ENCODE measurements at places on chromosomes 7 and 10.

GRCh38 chr7:92609921-92610518 is 19.8 kb upstream of the FAM133B start:
- no peak for DNase-seq

- DNase-seq = no peak
Measured at GRCh38 chr10:4448030-4448429, 378.0 kb upstream of the AKR1E2 start.

DNA sequence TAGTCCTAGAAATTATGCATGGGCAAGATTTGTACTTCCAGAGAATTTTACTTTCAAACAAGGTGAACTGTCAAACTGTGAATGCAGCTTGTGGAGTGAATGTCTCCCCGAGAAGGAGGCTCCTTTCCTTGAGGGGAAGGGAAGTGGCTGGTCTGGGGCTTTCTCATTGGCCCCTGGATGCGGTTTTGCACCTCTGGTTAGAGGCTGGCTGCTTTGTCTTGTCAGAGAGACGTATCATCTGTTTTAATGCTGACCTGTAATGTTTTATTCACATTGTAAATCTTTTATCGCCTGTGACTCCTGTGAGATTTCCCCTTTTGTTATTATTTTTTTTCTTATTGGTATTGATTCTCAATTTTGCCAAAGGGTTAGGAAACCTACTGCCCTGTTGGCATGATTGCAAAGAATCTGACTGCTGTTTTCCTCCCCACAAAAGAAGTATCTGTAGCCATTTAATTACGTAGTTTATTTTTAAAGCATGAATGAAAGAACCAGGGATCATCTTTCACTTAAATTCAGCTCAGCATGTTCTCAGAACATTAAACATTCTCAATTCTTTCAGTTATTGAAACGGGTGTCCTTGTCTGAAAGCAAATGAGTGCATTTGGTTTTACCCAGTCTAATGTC is 238.3 kb upstream of the NFE2L3 start:
- no peak for DNase-seq

DNA sequence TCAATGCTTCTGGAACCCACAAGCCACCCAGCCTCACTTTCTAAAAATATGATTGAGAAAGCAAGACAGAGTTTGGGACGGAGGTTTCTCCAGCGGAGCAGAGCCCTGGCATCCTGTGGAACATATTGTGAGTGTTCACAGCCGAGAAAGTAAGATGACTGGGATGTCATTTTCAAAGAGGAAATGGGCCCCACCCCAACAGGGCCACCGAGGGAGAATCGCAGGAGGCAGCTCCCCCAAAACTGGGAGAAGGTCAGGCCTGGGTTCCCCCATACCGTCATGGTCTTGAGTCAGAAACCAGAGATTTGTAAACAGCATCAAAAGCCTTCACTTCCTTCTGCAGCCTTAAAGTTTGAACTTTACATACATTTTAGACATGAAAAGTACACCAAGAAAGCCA is 560.0 kb downstream of the PTPRN2 start:
- DNase-seq = no peak

GRCh38 chr10:75019370-75019769 is 92.1 kb upstream of the SAMD8 start:
- DNase-seq = no peak

GRCh38 chr7:148645898-148646297 is 52.8 kb upstream of the CUL1 start:
- no peak for DNase-seq

DNA sequence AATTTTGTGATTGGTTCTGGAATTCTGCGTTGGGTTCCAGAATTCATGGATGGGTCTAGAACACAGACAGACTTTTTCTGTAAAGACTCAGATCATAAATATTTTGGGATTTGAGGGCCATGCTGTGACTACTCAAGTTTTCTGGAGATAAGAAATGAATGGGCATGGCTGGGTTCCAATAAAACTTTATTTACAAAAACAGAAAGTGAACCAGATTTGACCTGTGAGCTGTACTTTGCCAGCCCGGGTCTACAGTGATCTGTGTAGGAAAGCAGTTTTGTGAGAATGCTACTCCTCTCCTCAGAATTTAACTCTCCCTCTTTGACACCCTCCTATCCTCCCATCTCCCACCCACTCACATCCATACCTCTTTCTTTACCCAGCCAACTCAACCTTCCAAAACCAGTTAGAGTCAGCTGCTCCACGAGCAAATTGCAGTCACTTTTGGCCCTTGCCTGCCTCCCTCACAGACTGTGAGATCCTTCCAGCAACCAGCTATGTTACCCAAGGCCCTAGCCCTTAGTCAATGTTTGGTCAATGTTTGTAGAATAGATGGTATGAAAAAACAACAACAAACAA is 312.8 kb upstream of the ZMIZ1 start:
- no peak for DNase-seq

DNA sequence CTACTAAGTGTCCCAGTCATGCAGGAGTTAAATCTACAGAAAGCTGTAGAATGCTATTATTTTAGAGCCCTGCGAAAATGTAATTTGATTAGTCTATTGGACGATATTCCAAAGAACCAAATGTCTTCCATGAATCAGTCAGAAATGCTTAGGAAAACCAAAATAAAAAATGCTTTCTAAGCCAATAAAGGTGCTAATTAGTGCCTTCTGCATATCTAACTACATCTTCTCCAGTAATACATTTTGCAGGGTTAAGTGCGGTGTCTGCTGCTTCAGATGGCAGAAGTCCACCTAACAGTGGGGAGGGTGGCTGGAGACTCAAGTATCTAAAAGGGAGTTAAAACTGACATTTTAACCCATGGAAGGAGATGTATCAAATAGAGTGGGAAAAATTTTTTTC is 50.1 kb downstream of the ITPRID1 start:
- no peak for DNase-seq

DNA sequence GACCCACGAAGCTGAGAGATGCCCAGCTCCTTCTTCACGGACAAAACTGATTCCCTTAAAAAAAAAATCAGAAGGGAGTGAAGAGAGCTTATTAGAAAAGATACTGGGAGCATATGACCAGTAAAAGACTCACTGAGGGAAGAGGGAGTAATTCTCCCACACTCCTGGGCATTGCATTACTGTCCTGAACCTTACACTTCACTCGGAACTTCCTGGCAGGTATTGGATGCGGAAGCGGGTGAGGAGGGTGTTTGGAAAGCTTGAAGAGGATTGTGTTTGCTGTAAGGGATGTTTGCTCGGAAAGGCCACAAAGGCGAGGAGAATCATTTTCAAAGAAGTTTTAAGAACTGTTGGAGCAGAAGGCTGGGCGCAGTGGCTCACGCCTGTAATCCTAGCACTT is 375 bp downstream of the HKDC1 start:
- no peak for DNase-seq

GRCh38 chr7:133753513-133753912 is 373.6 kb upstream of the LRGUK start:
- no peak for DNase-seq

- DNase-seq = no peak
Measured at GRCh38 chr10:57472823-57473619, 794.7 kb downstream of the IPMK start.

DNA sequence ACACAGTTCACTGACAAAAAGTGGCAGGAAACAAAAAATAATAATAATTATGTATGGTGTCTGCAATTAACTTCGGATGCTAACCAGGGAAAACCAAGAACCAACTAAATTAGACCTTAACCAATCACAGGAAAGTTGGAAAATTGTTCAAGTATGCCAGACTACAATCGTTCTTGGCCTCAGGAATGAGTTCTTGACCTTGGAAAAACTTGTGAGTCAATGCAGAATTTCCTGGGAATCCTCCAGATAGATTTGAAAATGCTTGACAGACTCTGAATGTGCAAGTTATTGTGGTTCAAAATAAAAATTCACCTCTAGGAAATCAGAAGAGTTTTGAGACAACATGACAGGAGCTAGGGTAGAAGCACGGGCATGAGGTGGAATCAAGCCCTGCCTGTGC is 171.5 kb downstream of the C7orf25 start:
- no peak for DNase-seq

GRCh38 chr10:21490028-21490710 is 35.3 kb downstream of the SKIDA1 start:
- DNase-seq = no peak

DNA sequence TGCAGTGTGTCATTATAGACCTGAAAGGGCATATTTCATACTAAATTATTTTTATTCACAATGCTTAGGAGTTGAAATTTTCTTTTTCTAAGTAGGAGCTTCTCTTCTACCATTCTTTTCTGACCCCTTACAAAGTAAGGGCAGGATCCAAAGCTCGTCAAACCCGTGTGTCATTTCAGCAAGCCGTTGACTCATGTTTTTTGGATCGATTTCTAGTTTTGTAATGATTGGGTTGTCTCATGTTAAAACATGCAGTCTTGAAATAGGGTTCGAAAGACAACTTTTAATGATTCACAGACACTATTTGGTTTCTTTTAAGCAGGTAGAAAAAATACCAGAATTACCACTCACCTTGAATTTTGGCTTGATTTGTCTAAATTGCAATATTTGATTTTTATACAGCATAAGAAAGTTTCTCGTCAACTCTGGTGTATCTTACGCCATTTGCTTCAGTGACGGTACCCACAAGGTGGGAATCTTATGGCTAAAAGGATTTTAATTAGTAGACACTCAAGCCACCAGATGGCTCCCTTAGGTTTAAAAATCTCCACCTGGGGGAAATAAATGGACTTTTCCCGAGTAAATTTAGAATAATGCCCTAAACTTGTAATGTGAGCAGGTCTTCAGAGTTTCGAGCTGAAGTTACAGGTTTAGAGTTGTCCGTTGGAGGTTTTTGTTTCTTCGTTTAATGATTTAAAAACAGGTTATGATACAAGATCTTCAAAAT is 283.4 kb downstream of the CCDC3 start:
- no peak for DNase-seq

DNA sequence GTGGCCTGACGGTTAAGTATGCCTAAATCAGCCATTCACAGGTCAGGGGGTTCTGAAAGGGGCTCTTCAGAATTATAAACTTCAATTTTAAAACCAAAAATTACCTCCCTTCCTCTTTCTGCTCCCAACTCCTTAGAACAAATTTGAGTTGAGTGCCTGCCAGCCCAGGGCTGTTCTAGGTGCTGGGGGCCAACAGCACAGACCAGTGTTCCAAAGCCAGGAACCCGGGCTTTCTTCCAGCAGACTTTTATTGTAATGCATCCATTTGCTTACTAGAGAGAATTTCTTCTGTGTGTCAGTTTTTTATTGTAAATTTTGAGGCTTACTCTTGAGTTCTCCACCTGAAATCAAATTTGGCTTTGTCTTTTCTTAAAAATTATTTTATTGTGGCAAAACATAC is 238.5 kb downstream of the CACNB2 start:
- DNase-seq = no peak

DNA sequence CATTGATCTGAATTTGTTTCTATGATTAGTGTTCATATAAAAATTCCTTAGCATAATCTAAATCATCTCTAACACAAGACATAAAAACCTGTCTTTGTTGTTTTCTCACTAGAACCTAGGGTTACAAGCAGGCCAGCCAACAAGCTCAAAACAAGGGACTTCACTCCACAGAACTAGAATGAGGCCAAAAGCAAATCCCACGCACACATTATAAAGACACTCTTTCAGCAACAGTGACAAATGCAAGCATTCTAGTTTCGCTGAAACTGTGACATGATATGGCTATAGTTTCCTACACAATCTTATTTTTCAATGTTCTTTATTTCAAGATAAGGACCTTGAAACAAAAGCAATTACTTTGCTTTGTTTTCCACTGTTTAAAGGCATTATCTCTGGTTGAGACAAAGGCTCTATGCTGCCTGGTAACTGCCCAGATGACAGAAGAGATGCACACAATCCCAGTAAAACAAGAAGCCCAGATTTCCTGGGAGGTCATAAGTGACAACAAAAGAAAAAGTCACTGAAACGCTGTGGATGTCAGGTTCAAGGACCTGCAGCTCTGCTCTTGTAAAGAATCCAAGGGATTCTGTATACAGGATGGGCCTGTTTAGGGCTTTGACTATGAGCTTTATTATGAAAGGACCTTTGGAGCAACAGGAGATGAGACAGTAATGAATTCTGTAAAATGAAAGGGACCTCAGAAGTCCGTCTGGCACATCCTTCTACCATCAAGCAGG is 105.3 kb downstream of the SORCS1 start:
- DNase-seq = no peak
